ENCODE measurements at places on chromosomes 2 and 18.

DNA sequence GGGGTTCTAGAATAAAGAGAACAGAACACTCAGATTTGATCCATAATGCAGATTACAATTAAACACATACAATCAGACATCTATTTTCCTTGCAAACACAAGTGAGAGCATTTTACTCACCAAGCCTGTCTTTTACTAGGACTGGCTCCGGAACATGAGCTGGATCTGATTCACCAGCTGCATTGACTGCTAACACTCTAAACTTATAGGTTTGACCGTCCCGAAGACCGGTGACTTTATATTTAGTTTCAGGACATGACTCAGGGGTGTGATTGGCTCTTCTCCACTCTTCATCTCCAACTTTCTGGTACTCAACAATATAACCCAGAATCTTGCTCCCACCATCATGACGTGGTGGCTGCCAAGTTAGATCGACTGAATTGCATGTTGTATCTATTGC lies 112.4 kb downstream of the PLEKHA3 start:
- H3K36me3 ChIP-seq: peaks cover 17% of the 10 kb centered on the region
- no peak overlapping the region for H3K4me3 ChIP-seq
- H3K27ac ChIP-seq: no peak overlapping the region

GRCh38 chr2:28377984-28378678 lies 14.5 kb upstream of the FOSL2 start:
- no peak overlapping the region for H3K4me3 ChIP-seq
- no peak overlapping the region for H3K27ac ChIP-seq
- H3K36me3 ChIP-seq: no peaks in the 10 kb centered on the region
- H3K27me3 ChIP-seq: no peaks in the 10 kb centered on the region
- H3K4me1 ChIP-seq: peaks cover 33% of the 10 kb centered on the region
- DNase-seq: no peak

- H3K27me3 ChIP-seq: peaks cover 14% of the 10 kb centered on the region
- peak; percentile 5 for DNase-seq
- no peak within 1 kb of the TSS for H3K4me3 ChIP-seq
- no peak within 1 kb of the TSS for H3K27ac ChIP-seq
Measured at GRCh38 chr2:209771474-209772289, at the start of gene UNC80. Gene UNC80 (plus strand): TSS chr2:209771832. CDS start chr2:209772073, 241 bp downstream.

DNA sequence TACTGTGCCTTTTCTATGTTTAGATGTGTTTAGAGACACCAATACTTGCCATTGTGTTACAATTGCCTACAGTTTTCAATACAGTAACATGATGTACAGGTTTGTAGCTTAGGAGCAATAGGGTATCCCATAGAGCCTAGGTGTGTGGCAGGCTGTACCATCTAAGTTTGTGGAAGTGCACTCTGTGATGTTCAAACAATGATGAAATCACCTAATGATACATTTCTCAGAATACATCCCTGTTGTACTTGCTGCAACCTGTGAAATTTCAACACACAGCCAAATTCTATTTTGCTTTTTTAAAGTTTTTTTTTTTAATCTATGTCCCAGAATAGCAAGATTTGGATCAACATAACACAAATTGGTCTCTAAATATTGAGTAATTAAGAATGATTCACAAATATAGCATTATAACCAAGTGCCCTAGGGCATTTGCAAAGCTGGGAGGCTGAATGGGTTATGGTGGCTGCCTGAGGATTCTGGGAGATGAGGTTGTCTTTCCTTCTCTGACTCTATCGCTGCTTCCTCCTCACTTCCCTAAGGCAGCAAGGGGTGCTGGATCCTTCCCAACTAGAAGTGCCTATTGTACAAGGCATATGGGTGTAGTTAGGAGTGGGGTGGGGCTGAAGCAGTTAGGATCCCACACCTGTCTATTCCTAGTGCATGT lies 78.3 kb downstream of the SKA1 start:
- no peak overlapping the region for H3K27ac ChIP-seq
- H3K27me3 ChIP-seq: no peaks in the 10 kb centered on the region
- no peaks in the 10 kb centered on the region for H3K4me1 ChIP-seq

DNA sequence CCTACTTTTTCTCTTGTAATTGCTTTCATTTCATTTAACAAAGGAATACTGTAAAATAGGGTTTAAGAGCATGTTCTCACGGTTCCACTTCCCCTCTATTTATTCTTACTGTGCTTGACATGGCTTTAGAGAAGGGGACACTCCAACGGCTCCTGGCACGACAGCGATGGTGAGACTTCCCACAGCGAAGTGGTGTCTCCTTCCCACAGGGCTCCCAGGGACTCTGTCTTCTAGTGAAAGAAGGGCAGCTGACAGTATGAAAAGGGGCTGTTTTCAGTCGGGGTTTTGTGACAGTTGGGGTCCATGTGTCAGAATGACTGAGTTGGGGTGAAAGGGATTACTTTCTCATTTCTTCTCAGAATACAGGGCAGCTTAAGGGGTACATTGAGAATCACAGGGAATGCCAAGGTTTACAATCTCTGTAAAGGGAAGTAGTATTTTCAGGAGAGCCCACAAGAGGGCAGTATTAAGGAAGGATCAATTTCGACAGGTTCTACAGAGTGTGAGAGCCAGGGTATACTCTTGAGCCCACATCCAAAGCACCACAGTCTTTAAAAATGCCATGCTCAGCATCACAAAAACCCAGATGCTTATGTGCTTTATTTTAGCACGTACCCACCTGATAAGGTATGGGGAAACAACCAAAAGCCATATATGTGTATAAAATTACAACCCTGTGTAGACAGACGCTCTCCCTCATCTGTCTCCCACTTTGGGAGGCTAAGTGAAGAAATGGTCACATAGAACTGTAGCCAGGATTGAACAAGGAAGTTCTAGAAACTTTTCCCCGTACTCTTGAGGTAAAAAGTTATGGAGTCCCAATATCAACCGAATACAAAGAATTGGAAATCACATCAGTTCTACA lies 31.3 kb upstream of the RAPGEF4 start:
- H3K27me3 ChIP-seq: no peaks in the 10 kb centered on the region
- H3K4me1 ChIP-seq: no peaks in the 10 kb centered on the region
- H3K36me3 ChIP-seq: no peaks in the 10 kb centered on the region
- DNase-seq: peak; percentile 8
- H3K4me3 ChIP-seq: no peak overlapping the region
- no peak overlapping the region for H3K27ac ChIP-seq

DNA sequence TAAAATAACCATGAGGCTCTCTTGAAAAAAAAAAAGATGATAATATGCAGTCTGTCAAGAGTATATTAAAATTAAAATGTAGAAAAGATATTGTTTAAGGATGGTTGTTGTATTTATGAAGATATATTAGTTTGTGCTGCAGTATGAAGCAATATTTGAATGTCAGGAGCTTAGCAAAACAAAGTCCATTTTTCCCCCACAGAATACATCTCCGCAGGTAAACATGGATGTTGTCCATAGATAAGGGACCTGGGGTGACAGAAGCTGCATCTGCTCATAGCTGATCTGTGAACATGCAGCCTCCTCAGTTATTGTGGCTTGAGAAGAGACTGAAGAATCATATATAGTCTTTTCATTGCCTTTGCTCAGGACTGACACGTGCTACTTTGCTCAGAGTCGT lies 366.1 kb upstream of the MMADHC start:
- no peak overlapping the region for H3K4me3 ChIP-seq
- no peaks in the 10 kb centered on the region for H3K4me1 ChIP-seq
- H3K27me3 ChIP-seq: no peaks in the 10 kb centered on the region
- no peak overlapping the region for H3K27ac ChIP-seq

- H3K27me3 ChIP-seq: no peaks in the 10 kb centered on the region
- H3K4me1 ChIP-seq: peaks cover 5% of the 10 kb centered on the region
- peaks cover 25% of the 10 kb centered on the region for H3K36me3 ChIP-seq
- no peak overlapping the region for H3K4me3 ChIP-seq
- no peak for DNase-seq
Measured at GRCh38 chr2:118095610-118096009, 7.3 kb downstream of the INSIG2 start.

DNA sequence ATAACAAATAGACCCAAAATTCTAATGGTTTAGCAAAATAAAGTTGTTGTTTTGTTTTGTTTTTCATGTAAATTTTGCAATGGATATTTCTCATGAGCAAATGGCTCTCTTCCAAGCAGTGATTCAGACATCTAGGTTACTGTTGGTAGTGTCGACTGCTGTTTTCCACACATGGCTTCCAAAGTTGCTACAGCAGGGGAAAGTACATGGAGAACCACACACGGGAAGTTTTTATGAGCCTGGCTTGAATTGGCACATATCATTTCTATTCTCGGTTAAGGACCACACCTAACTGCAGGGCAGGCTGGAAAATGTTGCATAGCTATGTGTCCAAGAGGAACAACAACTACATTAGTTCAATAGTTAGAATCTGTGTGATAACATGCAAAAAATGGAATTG lies 262.1 kb downstream of the GALNT13 start:
- H3K4me3 ChIP-seq: no peak overlapping the region
- no peaks in the 10 kb centered on the region for H3K27me3 ChIP-seq
- no peaks in the 10 kb centered on the region for H3K36me3 ChIP-seq
- H3K4me1 ChIP-seq: no peaks in the 10 kb centered on the region

DNA sequence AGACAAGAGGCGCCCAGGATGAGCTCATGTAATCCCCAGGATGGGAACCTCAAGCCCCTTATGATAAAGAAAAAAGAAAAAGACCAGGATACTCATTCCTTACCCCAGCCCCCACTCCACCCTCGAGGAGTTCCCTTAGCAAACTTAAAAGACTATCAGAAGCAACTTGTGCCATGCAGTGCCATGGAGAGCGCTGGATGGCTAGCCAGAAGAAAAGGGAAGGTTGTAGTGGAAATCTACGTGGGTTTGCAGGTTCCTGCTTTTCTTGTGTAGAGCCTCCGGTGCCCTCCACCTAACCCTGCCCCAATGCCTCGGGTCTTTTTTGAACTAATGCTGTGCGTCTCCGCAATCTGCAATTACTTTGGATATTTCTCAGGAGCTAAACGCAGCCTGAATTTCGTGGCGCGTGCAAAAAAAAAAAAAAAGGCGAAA lies 16.2 kb upstream of the BCL11A start:
- no peak overlapping the region for H3K27ac ChIP-seq
- no peak for DNase-seq
- peaks cover 15% of the 10 kb centered on the region for H3K4me1 ChIP-seq
- H3K36me3 ChIP-seq: no peaks in the 10 kb centered on the region
- peak overlapping the region; percentile 32 for H3K4me3 ChIP-seq

DNA sequence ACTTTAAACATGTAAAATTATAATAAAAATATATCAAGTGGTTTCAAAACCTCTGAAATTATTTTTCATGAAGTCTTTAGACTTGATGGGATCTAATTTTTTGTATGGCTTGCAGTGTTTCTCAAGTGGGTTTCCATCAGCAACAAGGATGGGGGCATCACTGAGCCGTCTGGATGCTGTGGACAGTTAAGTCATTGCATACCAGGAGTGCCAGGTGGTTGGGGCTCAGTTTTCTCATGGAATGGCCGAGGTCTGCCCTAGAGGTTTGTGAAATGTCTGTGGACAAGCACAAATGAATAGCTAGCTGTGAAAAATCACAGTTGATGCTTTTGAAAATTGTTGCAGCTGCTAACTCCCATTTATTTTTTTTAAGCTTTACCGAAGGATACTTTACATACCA lies 1.7 kb downstream of the PRELID3A start:
- H3K4me1 ChIP-seq: peaks cover 22% of the 10 kb centered on the region
- H3K36me3 ChIP-seq: no peaks in the 10 kb centered on the region
- no peak for DNase-seq
- no peak overlapping the region for H3K27ac ChIP-seq
- peaks cover 4% of the 10 kb centered on the region for H3K27me3 ChIP-seq
- no peak overlapping the region for H3K4me3 ChIP-seq

DNA sequence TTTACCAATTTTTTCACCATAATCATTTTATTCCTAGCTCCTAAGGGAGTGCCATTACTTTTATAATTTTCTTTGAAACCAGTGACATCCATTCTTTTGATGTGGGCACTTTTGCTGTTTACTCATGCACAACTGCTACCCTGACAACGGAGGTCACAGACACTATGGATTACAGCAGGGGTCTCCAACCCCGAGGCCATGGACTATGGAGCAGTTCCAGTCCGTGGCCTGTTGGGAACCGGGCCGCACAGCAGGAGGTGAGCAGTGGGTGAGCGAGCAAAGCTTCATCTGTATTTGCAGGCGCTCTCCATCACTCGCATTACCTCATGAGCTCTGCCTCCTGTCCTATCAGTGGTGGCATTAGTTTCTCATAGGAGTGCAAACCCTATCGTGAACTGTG lies 34.6 kb downstream of the PRPF40A start:
- H3K27ac ChIP-seq: no peak overlapping the region
- H3K36me3 ChIP-seq: peaks cover 45% of the 10 kb centered on the region
- no peak for DNase-seq
- H3K27me3 ChIP-seq: no peaks in the 10 kb centered on the region
- no peaks in the 10 kb centered on the region for H3K4me1 ChIP-seq
- H3K4me3 ChIP-seq: no peak overlapping the region

DNA sequence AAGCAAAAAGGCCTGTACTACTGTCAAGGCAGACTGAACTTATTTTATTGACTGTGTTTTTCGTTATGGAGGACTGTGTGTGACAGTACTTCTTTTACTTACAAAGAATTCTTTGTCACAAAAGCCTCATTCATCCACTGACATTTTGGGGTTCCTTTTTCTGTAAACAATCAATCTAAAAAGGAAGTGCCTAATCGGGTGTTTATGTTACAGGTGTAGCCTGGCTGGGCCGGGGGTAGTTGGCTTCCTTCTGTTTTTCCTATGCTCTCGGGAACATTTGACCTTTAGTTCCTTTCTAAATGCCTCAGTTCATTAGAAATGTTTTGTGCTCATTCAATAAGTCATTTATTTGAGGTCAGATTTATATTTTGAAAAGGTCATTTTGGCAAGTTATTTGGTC lies 8.3 kb downstream of the ZCCHC2 start:
- H3K27me3 ChIP-seq: no peaks in the 10 kb centered on the region
- H3K4me1 ChIP-seq: peaks cover 43% of the 10 kb centered on the region
- no peak for DNase-seq

Measured in CD4-positive, alpha-beta T cell (primary cell).